Dermis microvascular lymphatic vessel endothelial cell (primary cell): ENCODE measurements at places on chromosomes 1 and 21. TPM values are rescaled to one million over a fixed set of nuclear protein-coding genes. Genes with fewer than 3 reads are reported as not detected.

DNA sequence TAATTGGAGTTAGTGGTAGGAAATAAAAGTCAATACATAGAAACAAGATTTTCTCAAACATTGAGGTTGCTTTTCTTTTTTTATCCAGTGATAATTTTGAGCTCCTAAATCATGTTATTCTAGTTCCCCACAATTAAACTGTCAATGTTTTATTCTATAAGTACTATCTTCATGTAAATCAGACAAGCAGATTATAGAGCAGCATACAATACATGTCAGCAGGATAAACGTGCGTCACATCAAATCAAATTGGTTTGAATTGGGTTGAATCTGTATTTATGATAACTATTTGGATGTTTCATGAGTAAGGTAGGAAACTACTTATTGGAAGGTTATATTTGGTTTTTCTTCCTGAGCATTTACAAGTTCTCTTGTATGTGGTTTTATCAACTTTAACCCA is 2028.7 kb downstream of the NCAM2 start:
- no peak for DNase-seq

DNA sequence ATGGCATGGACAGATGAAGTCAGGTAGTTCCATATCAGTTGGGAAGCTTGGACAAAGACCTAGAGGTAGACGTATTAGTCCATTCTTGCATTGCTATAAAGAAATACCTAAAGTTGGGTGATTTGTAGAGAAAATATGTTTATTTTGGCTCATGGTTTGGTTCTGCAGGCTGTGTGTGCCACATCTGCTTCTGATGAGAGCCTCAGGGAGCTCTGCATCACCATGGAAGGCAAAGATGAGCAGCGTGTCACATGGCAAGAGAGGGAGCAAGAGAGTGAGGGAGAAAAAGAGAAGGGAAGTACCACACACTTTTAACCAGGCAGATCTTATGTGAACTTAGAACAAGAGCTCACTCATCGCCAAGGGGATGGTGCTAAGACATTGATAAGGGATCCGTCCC is 9.0 kb downstream of the TSACC start:
- DNase-seq: no peak

- no peak for DNase-seq
These were observed 123.6 kb upstream of the C1orf174 start for GRCh38 chr1:4023678-4024077.

- DNase-seq: no peak
These were observed 4.5 kb downstream of the POLR3C start for GRCh38 chr1:145828367-145829026.

- no peak for DNase-seq
These were observed 12.6 kb upstream of the RGL1 start for GRCh38 chr1:183792300-183792699.

GRCh38 chr1:167430849-167431242 is 87.5 kb downstream of the CD247 start:
- DNase-seq: no peak

DNA sequence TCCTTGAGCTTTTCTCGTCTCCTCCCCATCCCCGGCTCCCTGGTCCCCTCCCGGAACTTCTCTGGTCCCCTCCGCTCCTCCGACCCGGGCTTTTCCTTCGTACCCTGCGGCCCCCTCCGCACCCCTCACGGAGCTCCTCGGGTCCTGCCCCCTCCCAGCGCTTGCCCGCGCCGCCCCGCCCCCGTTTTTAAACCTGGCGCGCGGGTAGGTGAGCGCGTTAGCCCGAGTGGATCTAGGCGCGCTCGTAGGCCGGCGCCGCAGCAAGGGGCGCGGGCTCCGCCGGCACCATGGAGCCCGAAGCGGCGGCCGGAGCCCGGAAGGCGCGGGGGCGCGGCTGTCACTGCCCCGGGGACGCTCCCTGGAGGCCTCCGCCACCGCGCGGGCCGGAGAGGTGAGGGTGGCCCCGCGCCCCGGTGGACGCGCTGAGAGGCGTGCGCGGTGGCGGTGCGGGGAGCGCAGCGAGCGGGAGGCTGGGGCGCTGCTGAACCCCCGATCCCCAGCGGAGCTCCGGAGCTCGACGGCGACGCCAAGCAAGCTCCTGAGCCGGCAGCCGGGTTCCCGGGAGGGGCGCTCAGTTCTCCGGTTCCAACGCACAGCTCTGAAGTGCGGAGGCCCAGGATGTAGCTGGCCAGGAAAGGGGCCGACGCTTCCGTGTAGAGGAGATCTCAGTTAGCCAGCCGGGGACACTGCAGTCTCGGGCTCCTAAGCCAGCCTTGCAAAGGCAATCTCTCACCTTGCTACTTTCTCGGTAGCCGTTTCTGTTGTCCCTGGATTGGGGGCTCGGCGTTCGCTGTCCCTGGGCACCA is at the start of gene RIPPLY3:
RIPPLY3 (plus strand) TSS at position 217 of the 806 bp plus-strand sequence; CDS start at position 288, 71 bp downstream.
- DNase-seq: no peak

DNA sequence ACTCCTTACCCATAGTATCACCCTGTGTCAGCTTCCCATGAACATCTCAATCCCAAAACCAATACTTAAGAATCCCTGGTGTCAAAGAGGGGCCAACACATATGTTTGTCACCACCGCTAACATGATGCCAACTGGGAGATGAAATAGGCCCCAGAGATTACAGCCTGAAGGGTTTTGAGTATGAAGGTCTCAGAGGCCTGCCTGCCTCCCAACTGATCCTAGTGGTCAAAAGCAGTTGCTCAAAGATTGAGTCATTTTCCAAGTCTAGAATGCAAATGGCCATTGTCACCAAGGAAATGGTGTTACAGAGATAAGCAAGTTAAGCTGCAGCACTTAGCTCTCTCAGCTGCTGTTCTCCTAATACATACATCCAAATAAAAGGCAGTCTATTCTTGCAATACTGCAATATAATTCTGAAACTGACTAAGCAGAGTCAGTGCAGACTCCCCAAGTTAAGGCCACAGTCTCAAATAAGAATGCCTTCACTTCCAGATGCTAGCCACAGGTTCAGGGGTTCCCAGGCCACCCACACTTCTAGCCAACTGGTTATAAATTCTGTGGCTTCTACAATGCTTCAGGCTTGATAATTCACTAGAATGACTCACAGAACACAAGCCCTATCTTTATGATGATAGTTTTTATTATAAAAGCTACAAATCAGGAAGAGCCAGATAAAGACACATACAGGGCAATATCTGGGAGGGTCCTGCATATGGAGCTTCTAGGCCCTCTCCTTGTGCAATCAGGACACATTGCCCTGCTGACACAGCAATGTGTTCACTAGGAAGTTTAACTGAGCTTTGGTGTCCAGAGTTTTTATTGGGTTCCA is 18.7 kb downstream of the DUSP10 start:
- no peak for DNase-seq

GRCh38 chr1:196897158-196897828 is 9.4 kb downstream of the CFHR4 start:
- no peak for DNase-seq

Gene ATP1A4
- not detected in 2 replicates for total RNA-seq

Gene CD244
- total RNA-seq: not detected in 2 replicates

Gene RHBG
- total RNA-seq: not detected in 2 replicates

Gene CHI3L1
- total RNA-seq: under 0.01 TPM in 1 of 2 replicates, not detected in the other
